Ovary (tissue), 10 donors: ENCODE measurements at places on chromosomes 2 and 18. TPM values are rescaled to one million over a fixed set of nuclear protein-coding genes. Genes with fewer than 3 reads are reported as not detected.
A peak's percentile ranks its signal among the peaks of the same experiment; 100 is the strongest.

DNA sequence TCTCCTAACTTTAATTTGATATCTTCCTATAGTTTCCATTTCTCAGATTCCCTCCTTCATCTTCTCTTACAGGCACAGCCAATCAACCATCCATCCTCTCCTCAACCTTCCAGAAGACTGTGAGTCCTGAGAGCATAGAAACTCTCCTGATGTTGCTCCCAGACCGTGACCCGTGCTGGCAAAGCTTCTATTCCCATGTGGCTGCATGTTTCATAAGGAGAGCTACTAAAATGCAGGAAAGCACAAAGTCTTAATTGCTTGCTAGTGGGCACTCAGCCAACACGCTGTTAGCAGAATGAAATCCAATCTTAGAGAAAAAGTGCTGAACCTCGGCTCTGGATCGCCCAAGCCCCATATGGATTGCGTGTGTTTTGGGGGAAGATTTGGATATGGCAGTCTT, 1244.7 kb upstream of the ZEB2 start:
- peak; percentile 46 for DNase-seq

RAB31 gene
- total RNA-seq, result 56.8 TPM

ATF2 gene
- 49.7 TPM for total RNA-seq

DNA sequence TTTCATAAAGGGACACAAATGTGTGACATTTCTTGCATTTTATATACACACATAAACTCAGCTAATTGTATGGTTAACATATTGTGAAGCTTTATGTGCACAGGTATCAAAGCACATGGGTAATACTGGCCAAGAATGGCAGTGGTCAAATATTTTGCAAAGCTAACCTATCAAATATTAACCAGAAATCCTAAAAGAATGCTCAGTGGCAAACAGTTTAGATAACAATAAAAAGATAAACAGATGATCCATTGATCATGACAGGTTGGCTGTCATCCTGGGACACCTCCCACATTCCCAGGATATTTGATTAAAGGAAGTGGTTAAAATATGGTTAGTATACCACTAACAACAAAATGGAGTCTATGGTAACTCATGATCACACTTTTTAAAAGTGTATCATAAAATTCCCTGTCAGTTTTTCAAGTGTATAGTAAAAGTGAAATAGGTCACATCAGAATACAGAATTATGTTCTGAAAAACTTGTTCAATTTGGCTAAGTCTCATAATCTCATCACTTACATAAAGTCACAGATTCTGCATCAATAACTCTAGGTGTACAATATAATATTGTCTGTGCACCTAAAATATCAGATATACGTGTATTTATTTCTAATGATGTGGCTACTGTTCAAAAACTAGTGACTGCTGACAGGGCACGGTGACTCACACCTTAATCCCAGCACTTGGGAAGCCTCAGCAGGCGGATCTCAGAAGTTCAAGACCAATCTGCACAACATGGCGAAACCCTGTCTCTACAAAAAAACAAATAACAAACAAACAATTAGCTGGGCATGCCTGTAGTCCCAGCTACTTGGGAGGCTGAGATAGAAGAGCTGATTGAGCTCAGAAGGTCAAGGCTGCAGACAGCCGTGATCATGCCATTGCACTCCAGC, 48.9 kb downstream of the CDH2 start:
- DNase-seq, result no peak

- DNase-seq, result no peak
These were observed 46.2 kb upstream of the DNMT3A start for GRCh38 chr2:25387876-25388449.

DNA sequence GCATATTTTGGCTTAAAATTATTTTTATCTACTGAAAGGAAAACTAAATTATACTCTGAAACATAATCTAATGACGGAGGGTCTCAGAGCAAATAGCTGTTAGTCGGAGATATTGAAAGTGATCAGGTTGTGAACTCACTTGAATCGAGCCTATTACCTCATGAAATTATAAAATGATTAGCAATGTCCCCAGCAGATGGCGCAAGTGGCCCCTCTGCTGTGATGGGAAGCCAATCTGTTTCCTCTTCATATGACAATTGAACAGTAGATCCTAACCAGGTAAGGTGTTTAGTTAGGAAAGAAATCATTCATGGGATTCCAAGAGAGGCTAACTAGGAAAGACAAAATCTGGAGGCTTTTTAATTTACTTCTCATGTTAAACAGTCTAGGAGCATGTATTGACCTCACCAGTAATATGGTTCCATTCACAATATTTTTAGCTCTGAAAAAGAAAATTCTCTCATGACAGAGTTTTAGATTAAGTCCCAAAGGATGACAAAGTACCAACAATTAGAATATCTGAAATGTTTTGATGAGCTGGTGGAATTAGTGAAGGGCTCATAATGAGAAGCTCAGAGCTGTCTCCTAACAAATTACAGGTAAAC, 29.9 kb upstream of the MPPE1 start:
- peak; percentile 79 for DNase-seq

DNA sequence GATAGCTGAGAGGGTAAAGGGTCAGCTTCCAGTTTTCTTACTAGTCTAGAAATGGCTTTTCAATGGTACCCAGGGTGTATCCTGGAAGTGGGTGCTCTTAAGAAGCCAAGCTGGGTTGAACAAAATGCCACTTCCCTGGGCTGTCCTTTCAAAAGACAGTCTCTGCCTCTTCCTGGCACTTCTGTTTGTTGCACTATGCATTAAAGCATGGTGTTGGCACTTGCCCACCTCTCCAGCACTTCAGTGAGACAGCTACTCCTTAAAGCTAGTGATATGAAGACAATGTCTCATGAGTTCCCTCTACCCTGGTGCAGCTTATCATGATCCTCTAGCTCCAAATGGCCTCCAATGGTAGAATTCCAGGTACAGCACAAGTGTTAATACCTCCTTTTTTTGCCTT, 74.3 kb upstream of the IGFBP5 start:
- DNase-seq, result no peak

- DNase-seq, result no peak
These were observed 73.9 kb downstream of the ARL4C start for GRCh38 chr2:234422981-234423431.

CLHC1 gene
- total RNA-seq, result 19.9 TPM

LRATD1 gene
- 7.4 TPM for total RNA-seq

APCDD1 gene
- total RNA-seq, result 46.4 TPM

FER1L5 gene
- total RNA-seq, result 0.23 TPM

DNA sequence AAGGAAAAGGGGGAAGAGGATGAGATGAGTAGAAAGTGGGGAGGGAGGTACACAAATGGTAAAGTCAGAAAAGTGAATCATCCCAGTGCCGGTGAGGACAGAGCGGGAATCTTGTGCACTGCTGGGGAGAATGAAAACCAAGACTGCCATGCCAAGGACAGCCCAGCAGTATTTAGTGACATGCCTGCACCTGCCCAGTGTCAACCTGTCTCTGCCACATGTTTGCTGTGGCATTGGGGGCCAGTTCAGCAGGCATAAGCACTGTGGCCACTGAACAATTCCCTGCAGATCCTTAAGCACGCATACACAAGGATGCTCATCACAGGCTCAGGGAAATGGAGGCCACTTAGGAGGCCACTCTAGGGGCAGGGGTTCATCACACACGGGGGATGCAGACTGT, 5.2 kb upstream of the KCNK3 start:
- DNase-seq, result no peak
